ENCODE measurements at places on chromosomes 3 and 15.

DNA sequence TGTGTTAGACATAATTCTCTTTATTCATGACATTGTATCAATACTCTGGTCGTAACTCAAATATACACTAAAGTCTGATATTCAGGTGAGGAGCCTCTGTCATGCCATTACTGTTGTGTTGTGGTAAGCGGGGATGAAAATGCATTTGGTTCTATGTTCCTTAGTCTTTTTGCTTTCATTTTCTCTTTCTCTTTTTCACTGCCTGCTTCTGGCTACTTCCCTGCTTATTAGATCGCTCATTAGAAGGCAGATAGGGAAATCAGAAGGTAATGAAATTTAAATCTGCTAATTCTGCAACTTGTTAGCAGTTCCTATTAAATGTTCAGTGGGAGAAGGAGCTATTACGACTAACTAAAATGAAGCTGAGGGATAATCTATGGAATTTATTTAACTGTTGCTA, 345.0 kb downstream of the GRM7 start:
- peak; percentile 11 for DNase-seq

DNA sequence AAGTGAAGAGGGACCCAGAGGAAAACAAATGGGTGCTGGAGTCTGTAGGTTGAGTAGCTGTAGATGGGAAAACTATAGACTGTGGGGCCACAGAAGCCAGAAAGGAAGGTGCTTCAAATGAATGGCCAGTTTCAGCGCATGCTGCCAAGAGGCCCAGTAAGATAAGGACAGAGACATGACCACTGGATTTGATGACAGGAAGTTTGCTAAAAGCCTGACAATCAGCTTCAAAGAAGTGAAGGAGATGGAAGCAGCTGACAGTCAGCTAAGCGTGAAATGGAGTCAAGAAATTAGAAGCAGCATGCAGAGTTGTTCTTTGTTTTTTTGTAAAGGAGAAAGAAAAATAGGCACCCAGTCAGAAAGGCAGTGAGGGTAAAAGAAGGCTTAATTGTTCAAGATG, 24.9 kb downstream of the TXNRD3 start:
- DNase-seq = no peak

GRCh38 chr3:177498037-177498857, 301.0 kb upstream of the TBL1XR1 start:
- DNase-seq = peak; percentile 87

DNA sequence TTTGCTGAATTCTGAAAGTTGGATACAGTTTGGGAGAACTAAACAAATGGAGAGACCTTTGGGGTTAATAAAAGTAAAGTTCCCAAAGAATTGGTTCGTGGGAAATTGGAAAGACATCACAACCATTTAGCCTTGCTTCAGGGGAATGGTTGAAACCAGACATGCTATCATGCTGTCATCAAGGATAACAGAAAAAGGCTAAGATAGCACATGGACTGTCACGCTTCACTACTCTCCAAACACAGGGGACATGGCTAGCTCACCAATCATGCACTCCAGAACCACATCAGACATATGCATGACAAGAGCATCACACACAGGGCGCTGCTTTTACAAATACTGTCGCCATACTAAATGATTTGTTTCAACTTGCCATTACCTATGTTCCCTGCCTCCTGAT, 671.7 kb upstream of the ROBO1 start:
- no peak for DNase-seq

DNA sequence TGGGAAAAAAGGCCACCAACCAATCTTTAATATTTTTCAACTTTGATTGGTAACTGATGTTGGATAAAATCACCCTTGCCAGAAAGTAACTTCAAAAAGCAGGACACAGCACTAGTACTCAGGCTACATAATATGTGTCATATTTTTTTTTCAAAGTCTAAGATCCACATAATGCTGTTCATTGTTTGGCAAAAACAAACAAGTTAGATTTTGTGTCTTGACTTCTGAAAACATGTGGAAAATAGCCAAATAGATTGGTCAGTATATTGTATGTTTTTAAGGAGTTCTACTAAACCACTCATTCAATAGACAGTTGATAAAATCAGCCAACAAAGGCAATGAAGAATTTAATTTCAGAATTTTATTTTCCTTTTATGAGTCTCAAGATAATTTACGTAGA, 111.7 kb upstream of the CCDC54 start:
- no peak for DNase-seq

GRCh38 chr3:136055491-136055890, 90.0 kb downstream of the PPP2R3A start:
- no peak for DNase-seq

GRCh38 chr3:42254566-42254965, 11.4 kb downstream of the CCK start:
- no peak for DNase-seq

- DNase-seq = no peak
Observed at GRCh38 chr3:21955406-21955805, 204.4 kb upstream of the ZNF385D start.

- peak; percentile 65 for DNase-seq
Observed at GRCh38 chr3:55167586-55168317, 239.9 kb upstream of the LRTM1 start.

DNA sequence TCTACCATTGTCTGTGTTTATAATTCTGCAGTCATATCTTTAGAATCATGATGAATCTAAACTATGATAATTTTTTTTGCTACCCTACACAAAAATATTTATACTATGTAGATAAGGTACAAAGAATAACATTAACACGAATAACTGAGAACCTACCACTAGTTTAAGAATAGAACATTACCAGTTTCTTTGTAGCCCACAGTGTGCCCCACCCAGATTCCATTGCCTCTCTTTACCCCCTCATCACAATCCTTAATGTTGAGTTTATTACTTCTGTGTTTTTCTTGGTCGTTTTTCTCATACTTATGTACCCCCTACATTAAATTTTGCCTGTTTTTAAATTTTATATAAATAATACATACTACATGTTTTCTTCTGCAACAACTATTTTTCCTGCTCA, 140.5 kb downstream of the BBX start:
- no peak for DNase-seq

DNA sequence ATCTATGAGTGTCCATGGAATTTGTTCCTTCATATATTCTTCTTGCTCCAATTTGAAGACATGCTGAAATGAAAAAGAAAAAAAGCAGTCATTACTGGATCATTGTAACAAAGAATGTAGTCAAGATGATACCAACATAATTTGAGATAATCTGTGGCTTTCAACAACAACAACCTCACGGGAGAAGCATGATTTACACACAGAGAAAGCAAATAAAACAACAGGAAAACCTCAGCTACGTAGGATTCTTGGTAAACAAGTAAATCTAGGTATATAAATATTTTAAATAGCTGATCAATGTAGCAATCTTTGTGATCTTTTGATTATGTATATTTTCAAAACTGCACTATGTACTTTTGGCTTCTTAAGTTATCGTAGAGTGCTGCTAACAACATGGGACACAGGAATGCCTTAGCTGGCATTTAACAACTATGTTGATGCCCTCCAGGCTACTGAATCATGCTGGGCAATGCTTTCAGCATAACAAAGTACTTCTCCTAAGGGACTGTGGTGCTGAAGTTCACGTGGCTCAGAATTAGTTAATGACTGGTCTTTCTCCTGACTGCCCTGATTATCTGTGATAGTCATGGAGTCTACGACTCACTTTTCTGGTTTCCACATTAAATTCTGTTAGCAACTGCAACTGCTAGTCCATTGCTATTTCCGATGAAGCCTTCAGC, 96.5 kb upstream of the MYO5C start:
- no peak for DNase-seq

DNA sequence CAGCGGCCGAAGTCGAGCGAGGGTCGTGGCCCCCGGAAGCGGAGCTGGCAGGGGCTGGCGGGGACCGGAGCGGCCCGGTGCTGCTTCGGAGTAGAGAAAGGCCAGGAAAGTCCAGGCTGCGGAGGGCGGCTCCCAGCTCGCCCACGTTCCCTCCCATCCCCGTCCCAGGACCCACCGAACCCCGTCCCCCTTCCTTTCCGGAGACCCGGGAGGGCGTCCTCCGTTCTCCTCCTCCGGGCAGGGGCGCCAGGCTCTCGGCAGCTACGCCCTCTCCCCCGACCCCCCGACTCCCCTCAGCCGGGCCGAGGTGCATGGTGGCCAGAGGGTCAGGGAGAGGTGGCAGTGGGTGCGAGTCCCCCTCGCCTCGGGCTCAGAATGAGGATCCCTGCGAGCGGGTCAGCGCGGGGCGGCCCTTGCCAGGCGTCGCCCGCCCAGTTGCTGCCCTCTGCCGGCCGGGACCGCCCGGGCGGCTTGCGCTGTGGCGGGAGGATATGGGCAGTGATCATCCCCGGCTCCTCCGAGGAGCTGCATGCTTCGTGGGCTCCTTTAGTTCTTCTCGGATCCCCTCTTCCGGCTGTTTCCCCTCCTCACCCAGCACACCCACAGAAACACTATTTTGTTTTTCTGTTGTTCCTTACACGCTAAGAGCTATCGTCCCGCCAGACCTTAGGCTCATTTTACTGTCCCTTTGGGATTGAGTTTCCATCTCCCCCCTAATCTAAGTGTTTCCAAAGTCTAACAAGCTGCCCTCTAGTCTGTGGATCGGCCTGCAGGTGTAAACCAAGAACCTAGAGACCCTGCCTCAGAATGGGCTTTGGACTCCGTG, 744 bp upstream of the ALDH1A2 start:
- DNase-seq = peak; percentile 38

GRCh38 chr3:129596194-129597086, 10.0 kb downstream of the PLXND1 start:
- DNase-seq = peak; percentile 93

GRCh38 chr3:112101916-112102315, 15.7 kb downstream of the C3orf52 start:
- DNase-seq = peak; percentile 83

GRCh38 chr3:29545615-29546014, 264.7 kb downstream of the RBMS3 start:
- DNase-seq = no peak

DNA sequence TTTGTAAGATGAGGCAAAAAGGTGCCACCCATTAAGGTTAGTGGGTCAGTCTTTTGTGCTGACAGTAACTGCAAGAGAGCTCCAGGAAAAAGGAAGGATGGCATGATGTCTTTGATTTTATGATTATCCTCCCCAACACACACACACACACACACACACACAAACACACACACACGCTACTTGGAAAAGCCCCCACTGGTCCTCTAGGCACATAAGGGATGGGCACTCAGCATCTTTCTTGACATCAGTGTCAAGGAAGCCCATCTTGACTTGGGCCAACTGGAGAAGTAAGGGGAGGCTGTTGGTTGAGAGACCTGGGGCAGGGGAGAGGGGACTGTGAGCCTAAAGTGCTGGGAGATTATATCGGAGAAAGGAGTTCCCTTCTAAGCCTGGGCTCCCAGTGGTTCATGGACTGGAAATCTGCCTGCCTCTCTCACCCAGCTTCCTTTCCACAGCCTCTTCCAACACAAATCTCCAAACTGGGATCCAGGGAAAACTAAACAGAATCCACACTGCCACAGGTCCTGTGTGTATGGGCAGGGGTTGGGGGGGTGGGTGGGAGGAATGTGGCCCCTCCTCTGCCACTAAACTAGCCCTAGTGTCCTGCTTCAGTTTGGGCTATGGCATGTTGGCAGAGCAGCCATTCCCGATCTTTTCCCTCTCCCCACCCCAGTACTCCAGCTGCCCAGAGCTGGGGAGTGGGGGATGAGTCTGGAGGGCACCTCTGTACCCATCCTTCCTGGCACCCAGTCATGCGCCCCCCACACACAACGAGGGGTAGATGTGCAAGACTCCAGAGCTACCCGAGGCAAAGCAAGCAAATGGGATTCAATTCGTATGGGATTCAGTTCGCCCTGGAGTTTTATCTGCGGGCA, 1.6 kb downstream of the AMOTL2 start:
- DNase-seq = no peak

DNA sequence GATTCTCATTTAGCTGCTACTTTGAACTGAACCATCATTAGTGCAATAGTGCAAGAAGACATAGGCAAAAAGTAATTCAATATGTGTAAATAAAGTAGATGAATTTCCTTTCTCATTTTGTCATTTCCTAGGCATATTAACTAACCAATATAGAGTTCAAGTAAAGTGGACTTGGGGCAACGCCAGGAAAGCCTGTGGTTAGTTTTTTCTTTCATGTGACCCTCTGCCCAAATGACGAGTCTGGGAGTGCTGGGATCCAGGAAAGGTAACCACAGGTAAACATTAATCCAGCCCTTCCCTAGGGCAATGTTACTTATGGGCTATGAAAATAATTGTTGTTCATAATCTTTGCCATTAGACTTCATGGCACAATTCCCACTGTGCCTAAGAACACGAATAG, 181.0 kb downstream of the VPS13C start:
- no peak for DNase-seq

GRCh38 chr15:100897221-100898151, 17.9 kb downstream of the ALDH1A3 start:
- no peak for DNase-seq

GRCh38 chr15:27714675-27715074, 384.4 kb downstream of the OCA2 start:
- DNase-seq = no peak

DNA sequence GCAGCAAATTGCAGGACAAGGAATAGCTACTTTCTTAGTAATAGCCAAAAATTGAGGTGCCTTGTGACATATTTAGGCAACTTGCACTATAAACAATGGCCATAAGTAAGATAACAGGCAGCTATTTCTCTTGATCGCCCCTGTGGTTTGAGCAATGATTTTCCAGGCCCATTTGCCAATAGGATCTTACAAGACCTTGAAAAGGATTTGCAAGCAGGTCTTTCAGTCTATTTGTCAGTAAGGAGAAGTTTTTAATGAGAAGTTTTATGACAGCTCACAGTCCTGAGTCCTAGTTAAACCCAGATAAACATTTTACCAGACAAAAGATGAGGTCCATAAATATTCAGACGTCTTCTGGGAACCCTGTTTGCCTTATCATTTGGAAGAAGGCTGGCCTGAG, 645.5 kb downstream of the RBMS3 start:
- DNase-seq = no peak

- DNase-seq = peak; percentile 22
Observed at GRCh38 chr15:35281515-35281914, 196.4 kb upstream of the NANOGP8 start.

- DNase-seq = peak; percentile 64
Observed at GRCh38 chr3:77081240-77081661, 41.4 kb downstream of the ROBO2 start.

- DNase-seq = no peak
Observed at GRCh38 chr3:93994056-93994455, 14.1 kb downstream of the ARL13B start.

- DNase-seq = no peak
Observed at GRCh38 chr15:43276563-43277200, 10.0 kb upstream of the TGM5 start.

- peak; percentile 73 for DNase-seq
Observed at GRCh38 chr3:197501879-197502620, 53.7 kb downstream of the BDH1 start.

DNA sequence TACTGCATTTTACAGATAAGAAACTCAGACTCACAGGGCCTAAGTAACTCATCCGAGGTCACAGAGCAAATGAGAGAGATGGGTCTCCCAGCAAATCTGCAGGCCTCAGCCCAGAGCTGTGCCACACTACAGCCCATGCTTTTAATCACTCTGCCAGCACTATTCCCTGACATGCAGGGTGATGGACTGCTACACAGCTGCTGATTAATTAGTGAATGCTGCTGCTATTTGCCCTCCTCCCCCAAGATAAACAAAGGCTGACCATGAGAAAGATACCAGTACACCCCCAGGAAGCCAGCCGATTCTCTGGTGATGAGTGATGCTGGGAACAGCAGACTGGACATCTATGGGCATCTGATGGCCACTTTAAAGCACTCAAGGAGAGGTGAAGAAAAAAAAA, 39.3 kb downstream of the RFTN1 start:
- DNase-seq = peak; percentile 67

- DNase-seq = no peak
Observed at GRCh38 chr3:26472345-26472744, 150.2 kb upstream of the LRRC3B start.

GRCh38 chr3:141419946-141420345, 51.6 kb downstream of the ZBTB38 start:
- DNase-seq = no peak
